ENCODE measurements at places on chromosomes 6 and 20. TPM values are rescaled to one million over a fixed set of nuclear protein-coding genes. Genes with fewer than 3 reads are reported as not detected.

The TCP1 gene
- total RNA-seq: 431 TPM

The OVOL2 gene
- total RNA-seq: not detected

The KIAA1755 gene
- total RNA-seq: not detected

The CDSN gene
- total RNA-seq: not detected

The CEBPB gene
- 36.4 TPM for total RNA-seq

The GJA10 gene
- 0.32 TPM for total RNA-seq

The GSTA2 gene
- not detected for total RNA-seq

The EPPIN gene
- not detected for total RNA-seq

GRCh38 chr6:7897461-7898192 lies 13.0 kb downstream of the TXNDC5 start:
- DNase-seq: no peak

- DNase-seq: no peak
Measured at GRCh38 chr6:85278466-85279035, 171.3 kb upstream of the NT5E start.

- no peak for DNase-seq
Measured at GRCh38 chr6:5984150-5985089, 22.3 kb downstream of the NRN1 start.

GRCh38 chr6:44906761-44907160 lies 421.4 kb upstream of the RUNX2 start:
- no peak for DNase-seq

DNA sequence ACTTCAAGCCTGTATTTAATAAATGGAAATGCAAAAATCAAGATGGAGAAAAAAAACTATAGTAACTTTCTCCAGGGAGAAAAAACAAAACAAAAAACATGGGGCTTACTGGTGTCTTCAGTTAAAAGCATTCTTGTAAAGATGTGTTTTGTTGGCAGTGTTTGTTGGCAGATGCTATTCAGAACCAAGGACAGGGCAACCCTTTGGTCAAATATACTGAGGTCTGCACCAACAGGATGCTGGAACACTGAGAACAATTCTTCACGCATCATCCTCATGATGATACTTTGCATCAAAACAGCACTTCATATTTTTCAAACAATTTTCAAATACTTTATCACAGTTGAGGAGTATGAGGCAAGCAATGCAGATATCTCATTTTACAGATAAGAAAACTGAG lies 63.7 kb upstream of the CBLN4 start:
- DNase-seq: no peak

- no peak for DNase-seq
Measured at GRCh38 chr6:36414481-36414880, 27.0 kb upstream of the ETV7 start.

DNA sequence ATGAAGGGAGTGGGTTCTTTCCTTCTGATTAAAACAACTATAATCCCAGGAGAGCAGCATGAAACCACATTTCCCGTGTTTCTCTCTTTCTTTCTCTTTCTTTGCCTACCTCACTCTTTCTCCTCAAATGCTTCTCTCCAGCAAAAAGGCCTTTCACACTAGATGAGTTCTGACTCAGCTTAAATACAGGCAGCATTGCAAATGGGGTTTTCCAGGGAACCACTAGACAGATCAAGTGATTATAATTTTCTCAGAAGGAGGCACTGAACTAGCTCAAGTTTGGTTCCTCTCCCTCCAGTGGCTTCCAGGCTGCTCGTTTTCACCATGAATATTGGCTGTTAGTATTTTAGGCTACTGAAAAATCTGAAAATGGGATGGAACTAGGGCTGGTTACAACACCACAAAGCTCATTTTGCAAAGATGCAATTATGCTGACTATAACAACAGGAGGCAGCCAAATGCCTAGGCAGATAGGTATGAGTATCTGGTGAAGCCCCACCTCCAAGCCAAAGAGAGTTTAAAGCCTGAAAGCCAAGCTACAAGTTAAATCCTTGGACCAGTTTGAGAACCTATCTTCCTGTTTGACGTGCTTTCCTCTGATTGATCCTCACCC lies 260.0 kb downstream of the MMUT start:
- no peak for DNase-seq

- DNase-seq: no peak
Measured at GRCh38 chr6:15157479-15157878, 88.4 kb upstream of the JARID2 start.

DNA sequence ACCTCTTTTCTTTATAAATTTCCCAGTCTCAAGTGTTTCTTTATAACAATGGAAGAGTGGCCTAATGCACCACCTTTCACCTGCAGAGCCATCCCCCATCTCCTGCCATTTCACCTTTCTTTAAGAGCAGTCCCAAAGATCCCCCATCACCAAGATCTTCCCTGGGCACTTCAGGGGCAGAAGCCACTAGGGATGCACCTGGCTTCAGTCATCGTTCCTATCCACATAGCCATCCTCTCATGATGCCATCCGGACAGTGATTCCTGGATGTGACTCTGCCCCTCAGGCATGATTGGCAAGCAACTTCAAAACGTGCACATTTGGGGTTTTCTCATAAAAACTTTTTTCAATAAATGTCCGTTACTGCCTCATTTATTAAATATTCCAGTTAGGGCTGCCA lies 225.9 kb downstream of the TBXT start:
- DNase-seq: no peak

DNA sequence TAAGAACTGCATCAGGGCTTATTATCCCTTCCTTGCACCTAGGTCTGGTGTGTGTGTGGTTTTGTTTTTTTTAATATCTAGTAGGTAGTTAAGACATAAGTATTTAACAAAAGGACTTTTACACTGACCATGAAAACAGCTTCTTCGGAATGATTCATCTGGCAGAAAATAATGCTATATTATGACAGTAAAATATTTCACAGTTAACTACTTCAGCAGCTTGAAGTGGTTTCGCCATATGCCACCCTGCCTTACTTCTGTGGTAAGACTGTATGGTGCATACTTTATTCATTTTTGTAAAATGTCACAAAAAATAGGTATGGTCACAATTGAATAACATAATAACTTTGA lies 858 bp upstream of the PTPRK start:
- DNase-seq: no peak

DNA sequence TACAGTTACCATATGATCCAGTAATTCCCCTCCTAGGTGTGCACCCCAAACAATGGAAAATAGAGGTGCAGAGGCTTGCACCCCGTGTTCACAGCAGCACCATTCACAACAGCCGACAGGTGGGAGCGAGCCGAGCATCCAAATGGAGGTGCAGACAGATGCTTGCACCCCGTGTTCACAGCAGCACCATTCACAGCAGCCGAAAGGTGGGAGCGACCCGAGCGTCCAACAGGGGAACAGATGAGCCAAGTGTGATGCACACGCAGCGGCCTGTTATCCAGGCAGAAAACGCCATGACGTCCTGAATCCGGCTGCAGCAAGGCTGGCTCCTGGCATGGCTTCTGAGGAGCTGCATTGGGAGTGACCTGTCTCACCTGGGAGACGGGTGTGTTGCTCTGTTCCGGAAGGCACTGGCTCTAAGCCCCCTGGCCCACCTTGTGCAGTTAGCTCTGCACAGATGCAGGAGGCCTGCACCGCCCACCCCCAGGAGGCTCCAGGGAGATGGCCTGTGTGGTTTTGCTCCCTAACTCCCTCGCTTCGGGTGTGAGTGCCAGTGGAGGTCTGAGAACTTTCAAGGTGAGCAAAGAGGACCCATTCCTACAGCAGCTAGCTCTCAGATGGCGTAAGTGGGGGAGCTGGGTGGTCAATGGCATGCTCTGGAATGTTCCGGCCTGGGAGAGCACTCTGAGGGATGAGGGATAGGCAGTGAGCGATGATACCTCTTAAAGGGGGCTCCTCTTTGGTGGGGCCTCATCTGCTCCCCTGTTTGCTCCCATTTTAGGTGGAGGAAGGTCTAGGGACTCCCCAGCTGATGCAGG lies 47.8 kb upstream of the FRMD1 start:
- DNase-seq: no peak

- DNase-seq: no peak
Measured at GRCh38 chr6:89413006-89413400, 930 bp upstream of the RRAGD start.

- no peak for DNase-seq
Measured at GRCh38 chr6:159163901-159164370, 5.3 kb upstream of the FNDC1 start.

DNA sequence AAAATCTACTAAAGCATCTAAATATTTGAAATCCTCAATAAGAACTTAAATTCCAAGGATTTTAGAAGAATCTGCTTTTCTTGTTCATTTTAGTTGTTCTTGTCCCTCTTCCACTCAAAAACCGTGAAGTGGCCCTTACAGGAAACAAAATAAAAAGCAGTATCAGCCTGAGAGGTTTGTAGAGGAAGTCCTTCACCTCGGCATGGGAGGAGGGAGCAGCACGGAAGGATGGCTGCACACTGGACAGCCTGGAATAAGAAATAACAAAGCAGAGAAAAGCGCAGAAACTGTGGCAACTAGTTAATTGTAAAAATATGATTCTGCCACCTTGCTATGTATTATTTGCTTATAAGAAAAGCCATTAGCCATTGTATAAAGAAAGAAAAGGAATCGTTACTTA lies 46.1 kb downstream of the RALGAPA2 start:
- DNase-seq: no peak

GRCh38 chr6:8437813-8438212 lies 2.5 kb upstream of the SLC35B3 start:
- no peak for DNase-seq

DNA sequence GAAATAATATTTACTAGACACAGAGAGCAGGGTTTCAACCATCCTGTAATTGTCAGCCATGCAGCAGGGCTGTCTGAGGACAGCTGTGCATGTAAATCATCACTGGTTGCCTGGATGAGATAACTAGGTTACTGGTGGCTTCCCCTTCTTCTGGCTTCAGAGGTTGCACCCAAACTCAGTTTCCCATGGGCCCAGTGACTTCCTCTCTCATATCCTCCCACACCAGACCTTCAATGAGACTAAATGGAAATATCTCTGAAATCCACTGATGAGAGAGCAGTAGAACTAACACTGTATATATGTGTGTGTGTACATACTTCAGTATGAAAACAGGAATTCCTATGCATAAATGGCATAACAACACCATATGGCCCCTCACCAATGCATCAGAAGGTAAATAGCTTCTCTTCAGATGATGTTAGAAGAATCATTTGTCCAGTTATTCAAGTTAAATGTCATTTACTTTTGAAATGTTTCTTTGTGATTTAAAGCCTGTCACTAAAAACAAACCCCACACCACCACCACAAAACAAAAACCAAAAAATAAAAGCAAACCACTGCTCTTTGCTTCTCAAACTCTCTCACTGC lies 51.0 kb upstream of the IL20RA start:
- no peak for DNase-seq

GRCh38 chr6:47042275-47042791 lies at the start of gene ADGRF1:
Gene ADGRF1 (minus strand): TSS chr6:47042332. CDS start chr6:47029061, 13,271 bp downstream.
- DNase-seq: no peak
